ENCODE measurements at places on chromosomes 4 and X.
A peak's percentile ranks its signal among the peaks of the same experiment; 100 is the strongest.

- DNase-seq = no peak
Measured at GRCh38 chr4:125200556-125200955, 114.2 kb upstream of the FAT4 start.

- DNase-seq = no peak
Measured at GRCh38 chr4:13415068-13415785, 68.9 kb downstream of the RAB28 start.

DNA sequence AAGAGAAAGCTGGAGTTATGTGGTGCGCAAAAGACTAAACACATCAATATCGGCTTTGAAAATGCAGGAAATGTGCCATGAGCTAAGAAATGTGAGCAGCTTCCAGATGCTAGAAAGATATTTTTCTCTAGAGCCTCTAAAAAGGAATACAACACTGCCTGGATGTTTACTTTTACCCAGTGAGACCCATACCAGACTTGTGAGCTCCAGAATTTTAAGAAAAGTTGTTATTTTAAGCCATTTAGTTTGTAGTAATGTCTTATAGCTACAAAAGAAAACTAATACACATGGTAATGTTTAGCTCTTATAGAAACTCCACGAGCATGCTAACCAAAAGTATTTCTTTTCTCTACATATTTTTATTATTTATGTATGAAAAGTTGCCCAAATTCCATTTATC is 1389.4 kb downstream of the C4orf33 start:
- DNase-seq = no peak

DNA sequence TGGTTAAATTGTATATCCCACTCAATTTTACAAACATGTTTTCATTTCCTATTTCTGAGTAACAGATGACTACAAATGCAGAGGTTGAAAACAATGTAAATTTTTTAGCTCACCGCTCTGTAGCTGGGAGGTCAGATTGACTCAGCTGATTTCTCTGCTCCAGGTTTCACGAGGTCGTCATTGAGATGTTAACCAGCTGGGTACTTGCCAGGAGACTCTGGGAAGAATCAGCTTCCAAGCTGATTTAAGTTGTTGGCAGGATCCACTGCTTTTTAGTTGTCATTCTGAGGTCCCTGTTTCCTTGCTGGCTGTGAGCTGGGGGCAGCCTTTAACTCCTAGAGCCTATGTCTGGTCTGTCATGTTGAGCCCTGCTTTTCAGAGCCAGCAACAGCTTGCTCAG is 864.3 kb upstream of the AGA start:
- no peak for DNase-seq

DNA sequence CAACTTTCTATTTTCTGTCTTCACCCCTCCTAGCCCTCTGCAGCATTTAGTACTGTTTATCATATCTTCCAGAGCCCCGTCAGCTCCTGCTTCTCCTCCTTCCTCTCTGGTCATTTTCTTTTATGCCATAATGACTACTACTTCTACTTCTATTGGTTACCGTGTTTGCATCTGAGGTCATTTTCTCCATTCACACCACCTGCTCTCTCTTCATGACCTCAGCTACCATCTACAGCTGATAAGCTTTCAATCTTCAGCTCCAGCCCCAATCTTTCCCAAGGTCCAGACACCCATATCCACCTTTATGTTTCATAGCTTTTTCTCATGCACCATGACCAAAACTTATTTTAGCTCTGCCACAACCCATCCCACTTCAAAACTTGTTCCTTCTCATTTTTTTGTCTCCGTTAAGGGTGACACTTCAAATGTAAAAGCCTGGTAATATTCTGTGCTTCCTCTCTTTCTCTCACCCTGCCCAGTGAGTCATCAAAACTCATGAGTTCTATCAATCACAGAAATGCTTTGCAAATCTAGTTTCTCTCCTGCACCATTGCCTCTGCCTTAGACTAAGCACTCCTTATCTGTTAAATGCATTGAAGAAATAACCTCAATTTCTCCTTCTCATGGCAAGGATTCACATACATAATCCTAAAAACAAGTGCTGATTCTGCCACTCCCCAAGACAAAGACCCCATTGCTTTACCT is 71.3 kb upstream of the IQCM start:
- no peak for DNase-seq

DNA sequence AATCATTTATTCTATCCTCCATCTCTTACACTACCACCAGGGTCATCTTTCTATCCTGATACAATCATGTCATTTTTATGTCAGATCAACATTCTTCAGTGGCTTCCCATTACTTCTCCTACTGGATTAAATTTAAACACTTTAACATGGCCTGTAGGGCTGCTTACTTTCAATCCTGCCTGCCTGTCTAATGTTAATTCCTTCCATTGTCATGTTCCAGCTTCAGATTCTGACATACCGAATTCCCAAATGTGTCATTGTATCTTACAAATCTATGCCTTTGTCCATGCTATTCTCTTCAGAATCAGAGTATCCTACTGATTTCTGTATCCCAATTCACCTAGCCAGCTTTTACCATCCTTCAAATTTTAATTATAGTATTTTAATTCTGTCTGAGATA is 49.9 kb upstream of the FHDC1 start:
- peak; percentile 81 for DNase-seq

GRCh38 chrX:104173841-104174240 is 7.6 kb downstream of the FAM199X start:
- DNase-seq = no peak

DNA sequence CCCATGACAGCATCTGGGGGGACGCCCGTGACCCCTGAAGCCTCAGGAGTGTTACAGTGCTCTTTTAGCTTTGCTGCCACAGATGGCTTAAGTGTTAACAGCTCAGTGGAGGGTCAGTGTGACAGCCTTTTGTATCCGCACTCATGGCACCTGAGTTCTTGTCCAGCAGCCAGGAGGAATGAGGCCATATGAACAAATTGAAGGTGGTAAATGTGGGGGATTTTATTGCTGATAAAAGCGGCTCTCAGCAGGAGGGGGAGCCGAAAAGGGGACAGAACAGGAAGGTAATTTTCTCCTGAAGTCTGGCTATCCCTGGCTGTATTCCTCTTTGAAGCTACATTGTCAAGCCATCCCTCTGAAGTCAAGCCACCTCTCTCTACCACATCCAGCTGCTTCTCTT is 441.0 kb downstream of the RAPGEF2 start:
- DNase-seq = no peak

DNA sequence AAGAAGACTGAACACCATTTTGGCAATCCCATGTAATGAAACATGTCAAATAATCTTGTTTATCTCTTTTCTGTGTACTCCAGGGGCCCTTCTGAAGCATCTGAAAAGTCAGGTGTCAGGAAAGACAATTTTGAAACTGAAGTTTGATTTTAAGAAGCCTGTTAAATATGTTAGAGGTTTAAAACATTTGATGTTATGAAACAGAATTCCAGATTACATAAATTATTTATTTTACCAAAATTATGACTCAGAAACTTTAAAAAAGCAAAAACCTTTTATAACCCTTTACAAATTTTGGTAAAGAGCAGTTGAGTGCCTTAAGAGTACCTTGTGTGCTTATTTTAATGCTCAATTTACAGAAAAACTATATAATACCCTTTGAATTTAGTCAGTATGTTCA is 130.8 kb downstream of the PAPSS1 start:
- DNase-seq = no peak

GRCh38 chr4:74453037-74453635 is 8.2 kb downstream of the AREG start:
- no peak for DNase-seq

DNA sequence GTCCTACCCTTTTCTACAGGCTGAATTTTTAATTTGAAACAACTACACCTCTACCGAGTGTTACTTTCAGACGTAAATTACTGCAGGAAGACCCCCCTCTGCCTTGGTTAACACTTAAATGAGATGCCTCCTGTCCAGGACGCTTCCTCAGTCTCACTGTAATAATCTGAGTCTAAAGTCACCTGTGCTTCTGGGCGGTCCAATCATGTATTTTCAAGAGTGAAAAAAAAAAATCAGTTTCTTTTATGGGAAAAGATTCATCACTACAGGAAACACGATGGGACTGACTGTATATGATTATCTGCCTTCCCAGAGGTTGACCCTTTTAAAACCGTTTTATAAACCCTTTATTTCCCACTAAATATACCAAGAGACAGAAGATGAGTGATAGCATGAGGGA is 776 bp downstream of the RBM47 start:
- DNase-seq = no peak

GRCh38 chr4:138030375-138030774 is 211.8 kb downstream of the SLC7A11 start:
- no peak for DNase-seq

DNA sequence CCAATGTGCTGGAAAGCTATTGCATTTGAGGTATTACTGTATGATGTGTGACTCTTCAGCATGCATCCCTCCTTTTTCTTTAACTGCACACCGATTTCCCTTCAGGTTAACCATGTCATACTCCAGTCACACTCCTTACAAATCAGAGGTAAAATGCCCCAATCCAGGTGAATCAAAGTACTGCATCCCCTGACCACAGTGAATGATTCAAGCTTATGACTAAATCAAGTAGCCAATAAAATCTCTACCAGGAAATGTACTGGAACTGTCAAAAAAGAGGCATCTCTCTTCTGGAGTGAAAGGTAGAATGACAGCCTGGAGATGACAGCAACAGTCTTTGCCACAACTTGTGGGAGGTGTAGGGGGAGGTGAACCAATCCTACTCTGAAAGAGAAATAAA is 10.4 kb downstream of the ADAMTS3 start:
- no peak for DNase-seq

DNA sequence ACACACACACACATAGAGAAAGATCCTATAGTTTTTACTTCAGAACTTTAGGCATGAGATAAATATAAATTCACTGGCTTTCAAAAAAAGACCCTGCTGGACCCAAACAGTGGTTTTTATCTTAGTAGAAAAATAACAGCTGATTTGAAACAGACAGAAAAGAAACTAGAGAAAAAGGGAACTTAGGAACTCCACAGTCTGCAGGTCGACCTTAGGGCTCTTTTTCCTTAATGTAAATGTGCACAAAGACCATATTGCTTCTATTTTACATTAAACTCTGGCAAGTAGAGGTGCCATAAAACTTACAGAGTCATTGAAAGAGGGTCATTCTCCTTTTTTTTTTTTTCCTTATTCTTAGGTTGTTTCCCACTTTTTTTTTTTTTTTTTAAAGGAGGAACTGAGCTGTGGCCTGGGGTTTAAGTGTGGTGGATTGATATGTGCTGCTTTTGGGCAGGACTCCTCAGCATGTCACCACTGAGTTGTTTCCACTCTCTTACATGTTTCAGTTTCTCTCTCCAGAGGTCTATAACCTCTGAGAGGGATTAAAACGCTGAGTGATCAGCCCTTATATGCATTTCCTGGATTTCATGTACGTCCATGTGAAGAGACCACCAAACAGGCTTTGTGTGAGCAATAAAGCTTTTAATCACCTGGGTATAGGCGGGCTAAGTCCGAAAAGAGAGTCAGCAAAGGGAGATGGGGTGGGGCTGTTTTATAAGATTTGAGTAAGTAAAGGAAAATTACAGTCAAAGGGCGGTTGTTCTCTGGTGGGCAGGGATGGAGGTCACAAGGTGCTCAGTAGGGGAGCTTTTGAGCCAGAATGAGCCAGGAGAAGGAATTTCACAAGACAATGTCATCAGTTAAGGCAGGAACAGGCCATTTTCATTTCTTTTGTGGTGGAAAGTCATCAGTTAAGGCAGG is 70.8 kb upstream of the PACRGL start:
- no peak for DNase-seq

Measured in HAP-1 (cell line).